ENCODE measurements at places on chromosomes 2 and 18.

- DNase-seq, result no peak
Observed at GRCh38 chr2:26507932-26508331, 30.0 kb upstream of the OTOF start.

DNA sequence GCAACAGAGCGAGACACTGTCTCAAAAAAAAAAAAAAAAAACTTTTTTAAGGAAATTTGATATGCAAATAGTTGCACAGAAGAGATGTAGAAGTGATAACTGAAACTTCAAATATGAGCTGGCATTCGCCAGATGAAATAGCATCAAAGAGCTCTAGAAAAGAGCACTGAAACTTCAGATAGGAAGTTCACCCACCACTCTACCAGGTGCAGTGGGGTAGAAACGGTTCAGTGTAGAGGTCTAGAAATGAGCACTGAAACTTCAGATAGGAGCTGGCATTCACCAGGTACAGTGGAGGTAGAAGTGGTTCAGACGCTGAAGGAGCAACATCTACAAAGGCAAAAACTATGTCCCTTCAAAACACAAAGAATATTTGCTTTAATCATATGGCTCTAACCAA lies 9.0 kb upstream of the ONECUT2 start:
- DNase-seq, result no peak

DNA sequence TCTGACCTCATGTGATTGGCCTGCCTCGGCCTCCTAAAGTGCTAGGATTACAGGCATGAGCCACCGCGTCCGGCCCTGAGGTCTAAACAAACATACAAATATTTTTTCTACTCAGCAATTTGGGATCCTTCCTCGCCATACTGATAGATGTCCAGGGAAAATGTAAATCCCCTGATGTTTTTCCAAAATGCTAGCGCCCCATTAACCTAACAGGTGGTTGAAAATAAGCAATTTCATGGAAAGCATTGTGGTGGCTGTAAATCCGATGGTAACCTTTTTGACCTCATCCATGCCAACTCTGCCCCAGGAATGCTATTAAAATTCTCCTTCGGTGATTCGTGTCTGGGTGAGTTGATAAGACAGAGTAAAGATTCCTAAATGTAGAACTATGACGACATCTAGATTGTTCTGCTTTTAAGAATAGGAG lies 19.3 kb downstream of the GEMIN6 start:
- DNase-seq, result no peak

DNA sequence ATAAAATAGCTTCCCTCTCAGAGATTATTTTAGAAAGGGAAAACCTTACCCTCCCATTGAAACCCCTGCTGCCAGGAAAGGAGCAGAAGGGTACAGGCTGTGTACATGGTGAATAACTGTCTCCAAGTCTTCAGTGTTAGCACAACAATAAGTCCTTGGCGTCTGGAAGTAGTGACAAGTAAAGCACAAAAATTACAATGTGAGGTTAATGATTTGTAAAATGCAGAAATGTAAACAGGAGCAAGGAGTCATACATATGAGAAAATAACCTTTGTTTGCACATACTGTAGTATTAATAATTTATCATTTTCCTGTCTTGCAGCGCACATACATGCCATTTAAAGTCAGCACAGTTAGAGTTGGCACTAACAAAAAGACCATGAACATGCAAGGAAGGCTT lies 40.5 kb downstream of the ABHD3 start:
- no peak for DNase-seq

DNA sequence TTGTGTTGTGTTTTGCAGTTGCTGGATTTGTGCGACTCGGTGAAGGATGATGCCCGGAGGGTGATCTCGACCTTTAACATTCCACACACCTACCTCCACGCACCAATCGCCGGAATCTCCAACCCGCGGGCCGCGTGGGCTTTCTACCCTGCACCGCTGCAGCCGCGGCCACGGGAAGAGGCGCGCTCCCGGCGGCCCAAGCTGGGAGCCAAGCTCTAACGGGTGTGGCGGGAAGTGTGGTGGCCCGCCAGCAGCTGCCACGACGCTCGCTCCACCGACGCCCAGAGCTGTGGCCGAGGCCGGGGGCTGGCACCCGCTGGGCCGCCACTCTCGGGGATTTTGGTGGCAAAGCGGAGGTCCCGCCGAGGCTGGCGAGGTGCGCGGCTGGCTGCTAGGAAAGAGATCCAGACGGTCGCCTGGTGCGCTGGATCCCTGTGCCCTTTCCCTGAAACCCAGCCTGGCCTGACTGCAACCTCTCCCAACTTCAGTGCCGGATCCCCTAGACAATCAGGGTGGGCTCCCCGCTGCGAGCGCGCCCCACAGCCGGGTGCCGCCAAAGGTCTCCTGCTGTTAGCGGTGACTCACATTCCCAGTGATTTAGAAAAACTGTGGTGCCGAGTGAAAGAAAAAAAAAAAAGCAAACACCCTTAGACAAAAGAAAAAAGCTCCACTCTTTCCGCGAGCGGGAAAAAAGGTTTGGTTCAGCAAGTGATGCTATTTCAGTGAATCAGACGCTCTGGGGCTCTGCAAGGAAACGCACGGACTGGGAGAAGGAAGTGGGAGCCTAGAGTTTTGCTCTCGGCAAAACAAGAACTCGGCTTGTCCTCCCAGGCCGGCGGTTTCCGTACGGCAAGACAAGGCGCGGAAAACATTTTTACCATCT lies 2.9 kb upstream of the BCL2L11 start:
- DNase-seq, result no peak

- no peak for DNase-seq
Observed at GRCh38 chr2:86370579-86370978, 33.2 kb upstream of the REEP1 start.

- DNase-seq, result no peak
Observed at GRCh38 chr18:71942433-71942832, 601.7 kb downstream of the CBLN2 start.

DNA sequence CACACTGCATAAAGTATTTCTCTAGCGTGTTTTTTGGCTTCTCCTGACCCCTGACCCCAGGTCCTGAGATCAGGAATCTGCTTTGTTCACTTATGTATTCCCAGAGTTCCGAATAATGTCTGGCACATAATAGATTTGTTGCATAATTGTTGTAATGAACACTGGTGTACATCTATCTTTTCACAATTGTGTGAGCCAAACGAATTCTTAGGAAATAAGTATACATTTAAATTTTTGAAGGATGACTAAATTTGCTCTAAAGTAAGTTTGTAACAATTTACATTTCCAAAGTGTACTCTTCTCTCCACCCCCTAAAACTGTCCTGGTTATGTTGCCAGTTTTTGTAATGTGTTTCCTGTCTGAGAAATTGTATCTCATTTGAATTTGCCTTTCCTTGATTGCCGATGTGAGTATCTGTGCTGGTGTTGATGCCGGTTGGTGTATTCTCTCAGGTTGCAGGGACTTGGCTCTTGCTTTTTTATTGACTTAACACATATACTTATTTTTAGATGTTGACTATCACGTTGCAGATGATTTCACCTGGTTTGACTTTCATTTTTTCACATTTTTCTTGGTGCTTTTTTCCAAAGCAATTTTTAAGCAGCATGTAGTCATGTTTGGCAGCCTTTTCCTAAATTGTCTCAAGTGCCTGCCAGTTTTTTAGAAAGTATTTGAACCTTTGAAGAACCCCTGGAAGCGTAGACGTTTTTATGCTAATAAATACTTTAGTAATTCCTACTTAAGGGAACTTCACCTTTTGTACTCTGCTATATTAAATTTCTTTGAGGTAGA lies 16.1 kb upstream of the FARP2 start:
- DNase-seq, result no peak

DNA sequence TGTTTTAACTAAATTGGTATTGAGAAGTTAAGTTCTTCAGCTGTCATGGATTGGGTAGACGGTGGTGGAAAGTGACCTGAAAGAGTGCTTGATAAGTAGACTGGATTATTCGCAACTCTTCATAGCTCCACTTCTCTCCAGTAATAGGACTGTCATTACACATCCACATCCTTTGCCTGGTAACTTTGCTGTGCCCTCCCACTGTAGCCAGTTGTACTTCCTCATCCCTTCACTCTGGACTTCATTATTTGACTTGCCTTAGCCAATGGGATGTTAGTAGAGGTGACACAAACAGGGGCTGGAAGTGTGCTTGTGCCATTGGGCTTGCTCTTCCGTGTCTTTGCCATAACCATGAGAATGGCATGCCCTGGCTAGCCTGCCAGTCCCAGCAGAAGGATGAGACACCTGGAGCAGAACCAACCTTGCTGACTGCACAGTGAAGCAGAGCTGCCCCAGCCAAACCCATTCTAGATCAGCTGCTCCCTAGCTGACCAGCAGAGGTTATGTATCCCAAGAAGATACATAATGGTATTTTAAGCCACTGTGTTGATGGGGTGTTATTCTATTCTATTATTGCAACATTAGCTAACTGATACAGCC lies 16.9 kb downstream of the QPCT start:
- no peak for DNase-seq
